ENCODE measurements at places on chromosomes 6 and 20.
A peak's percentile ranks its signal among the peaks of the same experiment; 100 is the strongest.

DNA sequence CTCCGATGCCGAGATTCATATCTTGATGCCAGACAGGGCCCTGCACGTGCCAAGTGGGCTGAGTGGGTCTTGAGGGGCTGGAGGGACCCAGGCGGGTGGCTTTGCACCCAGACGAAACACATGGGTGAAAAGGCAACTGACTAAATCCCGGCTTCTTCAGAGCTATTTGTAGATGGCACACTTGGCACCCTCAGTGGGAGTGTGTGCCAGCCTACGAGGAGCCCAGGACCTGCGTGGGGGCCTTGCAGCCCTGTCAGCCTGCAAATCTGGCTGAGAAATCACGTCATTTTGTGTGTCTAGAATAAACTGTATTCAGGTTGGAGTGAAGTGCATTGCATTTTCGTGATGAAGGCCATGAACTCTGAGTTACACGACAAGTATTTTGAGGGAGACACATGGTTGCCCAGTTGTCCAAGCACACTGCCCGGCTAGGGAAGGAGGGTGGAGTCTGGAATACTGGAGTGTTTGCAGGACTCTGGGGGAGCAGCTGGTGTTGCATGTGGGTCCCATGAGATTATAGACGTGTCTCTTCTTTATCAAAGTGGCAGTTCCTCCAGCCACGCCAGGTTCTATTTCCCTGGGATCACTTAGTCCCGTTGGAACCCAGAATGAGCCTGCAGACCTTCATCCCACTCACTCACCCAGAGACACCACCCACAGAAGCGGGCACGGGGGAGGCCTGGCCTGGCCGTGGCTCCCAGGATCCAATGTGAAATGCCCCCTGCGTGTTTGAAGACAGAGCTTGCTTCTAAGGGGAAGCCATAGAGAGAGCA is 60.2 kb downstream of the DLL1 start:
- DNase-seq, result no peak

DNA sequence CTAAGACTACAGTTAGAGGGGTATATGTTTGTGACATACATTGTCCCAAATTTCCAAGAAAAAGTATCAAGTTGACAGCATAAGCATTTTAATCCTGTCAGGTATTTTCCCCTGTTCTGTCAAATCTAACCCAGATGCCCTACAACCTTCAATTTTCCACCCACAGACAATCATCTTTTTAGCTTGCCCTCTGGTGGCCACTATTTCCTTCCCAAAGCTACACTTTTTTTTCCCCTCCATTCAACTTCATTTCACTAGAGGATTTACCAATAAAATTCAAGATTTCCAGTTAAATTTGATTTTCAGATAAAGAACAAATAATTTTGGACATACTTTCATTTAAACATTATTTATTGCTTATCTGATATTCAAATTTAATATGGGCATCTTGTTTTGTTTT is 286.6 kb downstream of the TENT5A start:
- no peak for DNase-seq

DNA sequence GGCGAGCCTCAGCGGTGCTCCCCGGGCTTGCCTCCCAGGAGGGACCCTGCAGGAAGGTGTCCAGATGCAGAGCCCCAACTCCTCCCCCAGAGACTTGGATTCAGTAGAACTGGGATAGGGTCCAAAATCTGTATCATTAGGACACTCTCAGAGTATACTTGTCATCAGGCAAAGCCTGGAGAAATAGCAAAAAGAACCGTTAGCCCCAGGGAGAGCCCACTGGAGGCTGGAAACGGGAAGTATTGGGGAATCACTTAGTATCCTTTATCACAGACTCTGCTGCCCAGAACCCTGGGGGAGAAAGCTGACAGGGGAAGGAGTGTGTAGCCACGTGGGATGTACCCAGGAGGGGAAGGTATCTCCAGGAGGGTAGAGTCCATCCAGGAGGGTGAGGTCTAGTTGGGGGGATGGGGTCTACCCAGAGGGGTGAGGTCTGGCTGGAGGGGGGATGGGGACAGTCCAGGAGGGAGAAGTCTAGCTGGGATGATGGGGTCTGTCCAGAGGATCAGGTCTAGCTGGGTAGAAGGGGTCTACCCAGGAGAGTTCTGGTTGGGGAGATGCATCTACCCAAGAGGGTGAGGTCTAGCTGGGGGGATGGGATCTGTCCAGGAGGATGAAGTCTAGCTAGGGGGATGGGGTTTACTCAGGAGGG is 107.2 kb downstream of the LY86 start:
- DNase-seq, result no peak

DNA sequence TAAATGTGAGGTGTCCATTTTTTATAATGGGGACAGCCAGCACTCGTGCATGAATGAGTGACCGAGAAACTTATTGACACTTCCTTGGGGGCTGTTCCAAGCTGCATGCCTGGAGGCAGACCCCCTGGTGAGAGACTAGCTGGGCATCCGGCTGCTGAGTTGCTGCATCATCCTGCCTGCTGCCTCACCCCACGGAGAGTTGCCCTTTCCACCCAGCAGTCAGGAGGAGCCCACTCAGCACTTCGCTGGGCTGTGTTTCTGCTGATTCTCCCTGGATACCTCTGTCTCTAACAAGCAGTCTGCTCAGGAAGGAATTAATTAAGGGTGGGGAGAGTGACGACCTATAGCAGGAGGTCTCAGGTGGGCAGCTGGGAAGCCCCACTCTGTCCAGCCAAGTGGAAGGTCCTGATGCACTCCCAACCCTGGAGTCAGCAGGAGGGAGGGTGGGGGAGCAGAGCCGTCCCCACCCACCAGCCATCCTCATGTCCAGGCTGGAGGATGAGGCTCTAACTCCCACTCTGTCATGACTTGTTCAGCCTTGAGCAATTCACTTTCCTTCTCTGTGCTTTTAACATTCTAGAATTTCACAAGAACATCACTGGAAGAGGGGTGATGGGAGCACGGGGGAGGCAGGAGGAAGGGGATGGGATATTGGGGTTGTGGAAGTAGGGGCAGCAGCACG is 177.3 kb downstream of the LRFN2 start:
- DNase-seq, result no peak

DNA sequence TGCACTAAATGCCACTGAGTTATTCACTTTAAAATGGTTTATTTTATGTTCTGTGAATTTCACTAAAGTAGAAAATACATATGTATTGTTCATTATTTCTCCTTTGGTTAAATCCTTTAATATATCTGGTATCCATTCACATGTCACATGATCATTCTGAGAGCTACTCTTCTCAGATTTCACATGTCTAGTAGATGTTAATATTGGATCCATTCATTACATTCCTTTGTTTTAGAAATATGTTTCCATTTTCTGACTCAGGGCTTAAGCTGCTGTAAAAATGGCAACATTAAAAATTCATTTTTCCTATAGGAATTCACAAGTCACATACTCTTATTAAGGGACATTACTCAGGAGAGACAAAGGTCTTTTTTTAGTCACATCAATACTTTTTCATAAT is 205.4 kb downstream of the ZFAND3 start:
- no peak for DNase-seq

- peak; percentile 52 for DNase-seq
Observed at GRCh38 chr6:39841291-39841690, 49.1 kb downstream of the DAAM2 start.

- DNase-seq, result no peak
Observed at GRCh38 chr6:70363741-70364493, 49.4 kb upstream of the FAM135A start.

GRCh38 chr6:5046430-5046829 is 38.7 kb upstream of the PPP1R3G start:
- DNase-seq, result no peak

- no peak for DNase-seq
Observed at GRCh38 chr20:56278196-56278595, 29.7 kb downstream of the MC3R start.

- DNase-seq, result peak; percentile 28
Observed at GRCh38 chr20:34022151-34022838, 28.6 kb downstream of the RALY start.

DNA sequence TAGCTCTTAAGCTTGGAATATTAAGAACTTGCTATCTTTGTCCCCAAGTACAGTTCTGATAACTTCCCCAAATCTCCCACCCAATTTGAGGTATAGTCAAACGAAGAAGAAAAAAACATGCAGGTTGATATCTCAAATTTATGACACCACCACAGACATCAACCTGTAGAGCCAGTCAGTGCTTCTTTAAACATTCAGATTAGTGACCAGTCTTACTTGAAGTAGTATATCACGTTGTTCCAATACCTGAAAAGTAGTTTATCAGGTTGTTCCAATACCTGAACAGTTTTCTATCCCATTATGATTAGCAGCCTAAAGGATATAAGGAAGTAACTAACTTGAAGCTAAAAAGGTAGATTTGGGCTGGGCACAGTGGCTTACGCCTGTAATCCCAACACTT is 85.3 kb downstream of the ALDH8A1 start:
- DNase-seq, result no peak

DNA sequence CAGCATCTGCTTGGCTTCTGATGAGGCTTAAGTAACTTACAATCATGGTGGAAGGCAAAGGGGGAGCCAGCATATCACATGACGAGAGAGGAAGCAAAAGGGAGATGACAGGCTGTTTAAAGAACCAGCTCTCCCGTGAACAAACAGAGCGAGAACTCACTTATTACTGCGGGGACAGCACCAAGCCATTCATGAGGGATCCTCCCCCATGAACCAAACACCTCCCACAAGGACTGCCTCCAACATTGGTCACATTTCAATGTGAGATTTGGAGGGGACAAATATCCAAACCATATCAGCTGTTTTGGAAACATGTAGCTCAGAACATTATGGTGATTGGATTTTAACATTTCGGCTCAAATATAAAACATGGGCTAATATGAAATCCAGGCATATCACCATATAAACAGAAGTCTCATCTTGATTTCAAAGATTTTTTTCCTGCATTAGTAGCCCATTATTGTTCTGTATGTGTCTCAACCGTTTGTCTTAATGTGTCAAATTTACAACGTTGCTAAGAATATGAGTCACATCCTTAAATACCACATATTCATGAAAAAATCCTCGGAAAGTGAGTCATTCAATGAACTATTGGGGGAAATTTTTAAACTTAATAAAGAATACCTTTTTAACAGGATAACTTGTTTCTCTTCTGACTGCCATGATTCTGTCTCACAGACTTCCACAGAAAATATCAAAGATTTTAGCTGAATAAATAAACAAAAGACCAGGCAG is 894.3 kb downstream of the TFAP2A start:
- no peak for DNase-seq

DNA sequence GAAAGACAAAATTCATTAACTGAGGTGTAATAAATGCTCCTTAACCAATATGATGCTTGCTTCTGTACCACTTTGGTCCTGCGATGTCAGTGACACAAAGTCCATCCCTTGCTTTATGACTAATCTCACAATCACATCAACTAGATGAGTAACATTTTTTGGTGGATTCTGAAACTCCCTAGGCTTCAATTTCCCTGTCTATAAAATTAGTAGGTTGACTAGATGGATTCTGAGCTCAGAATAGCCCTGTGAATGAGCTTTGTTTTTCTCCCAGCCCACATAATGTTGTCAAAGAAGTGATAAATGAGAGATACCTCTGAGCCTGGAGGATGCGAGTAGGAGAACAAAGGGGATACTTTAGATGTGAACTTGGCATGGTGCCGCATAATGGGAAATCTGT is 9.1 kb downstream of the TXLNB start:
- no peak for DNase-seq

DNA sequence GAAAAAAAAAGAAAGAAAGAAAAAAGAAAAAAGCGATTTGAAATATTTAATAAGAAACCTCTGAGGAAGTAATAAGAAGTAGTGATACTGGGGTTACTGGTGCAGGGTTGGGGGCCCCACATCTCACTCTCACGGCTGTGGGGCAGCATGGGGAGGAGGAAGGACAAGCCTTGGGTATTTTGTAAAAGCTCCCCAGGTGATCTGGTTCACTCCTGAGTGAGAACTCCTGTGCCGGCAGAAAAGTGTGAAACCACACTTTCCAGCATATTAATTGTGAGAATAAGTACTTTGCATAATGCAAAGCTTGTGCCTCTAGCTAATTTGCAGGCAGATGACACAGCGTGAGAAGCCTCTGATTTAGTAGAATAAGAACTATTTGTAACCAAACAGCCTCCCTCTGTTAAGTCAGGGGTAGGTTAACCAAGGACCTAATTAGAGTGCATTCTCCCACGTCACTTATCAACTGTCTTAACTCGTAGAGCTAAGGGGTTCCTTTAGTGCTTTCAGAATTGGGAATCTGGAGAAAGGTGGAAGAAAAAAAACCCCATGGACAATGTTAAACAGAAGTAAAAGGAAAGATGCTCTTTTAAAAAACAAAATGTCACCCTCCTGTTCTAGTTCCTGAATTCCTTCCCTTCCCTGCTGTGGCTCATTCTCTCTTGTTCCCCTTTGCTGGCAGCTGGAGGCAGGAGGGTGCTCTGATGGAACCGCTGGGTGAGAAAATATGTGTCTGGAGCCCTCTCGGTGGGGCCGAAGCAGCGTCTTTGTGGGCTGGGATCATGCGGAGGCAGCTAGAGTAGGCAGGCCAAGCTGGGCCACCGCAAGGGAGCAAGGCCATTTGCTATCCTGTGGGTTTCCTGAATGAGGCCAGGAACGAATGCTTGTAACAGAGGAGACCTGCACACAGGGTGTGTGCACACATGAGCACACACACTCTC is 108.7 kb downstream of the FYN start:
- DNase-seq, result no peak

DNA sequence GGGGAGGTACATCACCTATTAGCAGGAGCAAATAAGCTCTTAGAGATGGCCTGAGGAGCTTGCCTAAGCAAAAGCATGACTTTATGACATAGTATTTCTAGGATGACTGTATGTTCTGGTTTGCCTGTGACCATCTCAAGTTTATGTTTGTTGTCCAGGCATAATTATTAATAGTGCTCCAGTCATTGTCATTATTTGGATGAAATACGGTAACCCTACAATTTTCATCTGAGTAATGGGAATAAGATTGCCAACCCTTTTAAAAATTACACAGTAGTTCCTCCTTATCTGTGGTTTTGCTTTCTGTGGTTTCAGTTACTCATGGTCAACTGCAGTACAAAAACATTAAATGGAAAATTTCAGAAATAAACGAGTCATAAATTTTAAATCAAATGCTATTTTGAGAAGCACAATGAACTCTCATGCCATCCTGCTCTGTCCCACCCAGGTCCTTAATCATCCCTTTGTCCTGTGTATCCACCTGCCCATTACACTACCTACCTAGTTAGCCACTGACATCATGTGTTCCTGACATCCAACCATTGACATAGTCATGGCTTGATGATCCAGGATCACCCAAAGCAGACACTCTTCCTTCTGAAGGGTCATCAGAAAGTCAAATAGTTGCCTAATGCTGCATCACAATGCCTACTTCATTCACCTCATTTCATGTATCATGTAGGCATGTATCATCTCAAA is 27.0 kb upstream of the TFB1M start:
- peak; percentile 28 for DNase-seq

DNA sequence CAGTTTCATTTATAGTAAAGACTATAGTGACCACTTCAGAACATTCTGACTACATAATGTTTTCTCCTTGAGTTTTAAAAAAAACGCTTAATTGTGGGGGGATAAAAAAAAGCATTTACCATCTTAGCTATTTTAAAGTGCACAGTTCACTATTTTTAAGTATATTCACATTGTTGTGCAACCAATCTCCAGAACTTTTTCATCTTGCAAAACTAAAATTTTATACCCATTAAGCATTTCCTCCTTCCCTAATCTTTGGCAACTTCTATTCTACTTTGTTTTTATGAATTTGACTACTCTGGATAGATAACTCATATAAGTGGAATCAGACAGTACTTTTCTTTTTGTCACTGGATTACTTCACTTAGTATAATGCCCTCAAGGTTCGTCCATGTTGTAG is 62.3 kb downstream of the FKBP5 start:
- no peak for DNase-seq
